Germinal center (tissue), 1 donor: ENCODE measurements at places on chromosomes 3 and 15.

DNA sequence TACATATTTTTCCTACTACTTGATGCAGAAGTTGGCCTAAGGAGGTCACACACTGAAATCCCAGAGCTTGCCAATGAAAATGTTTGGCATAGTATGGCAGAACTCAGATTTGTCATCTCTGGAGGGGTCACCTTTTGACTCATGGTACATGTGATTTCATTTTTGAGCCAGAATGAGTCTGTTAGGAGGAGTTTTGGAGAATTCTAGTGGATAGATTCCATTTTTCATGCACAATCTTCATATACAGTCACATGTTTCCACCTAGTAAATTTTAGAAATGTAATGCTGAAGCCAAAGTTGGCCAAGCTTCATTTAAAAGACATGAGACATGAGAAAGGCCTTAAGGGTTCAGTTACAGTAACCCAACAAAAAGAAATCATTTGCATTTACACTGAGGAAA lies 97.8 kb upstream of the IGSF10 start:
- no peak for DNase-seq

DNA sequence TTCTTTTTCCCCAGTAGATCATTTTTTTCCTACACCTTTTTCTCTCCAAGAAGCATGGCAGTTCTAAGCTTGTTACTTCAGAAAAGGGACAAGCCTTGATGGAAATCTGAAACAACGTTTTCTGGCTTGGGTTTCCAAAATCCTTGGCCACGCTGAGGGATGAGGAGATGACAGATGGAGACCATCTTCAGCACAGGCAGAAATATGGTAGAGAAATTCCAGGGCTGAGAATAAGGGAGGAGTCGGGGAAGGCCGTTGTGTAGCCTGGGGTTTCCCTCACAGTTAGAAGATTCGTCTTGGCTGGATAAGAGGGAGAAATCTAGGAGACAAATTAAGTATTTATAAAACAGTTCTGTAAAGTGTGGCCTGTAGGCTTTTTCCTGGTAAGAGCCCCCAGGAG lies 33.9 kb upstream of the STT3B start:
- DNase-seq = no peak

- DNase-seq = no peak
These were observed 82.6 kb upstream of the MYZAP start for GRCh38 chr15:57509126-57509525.

DNA sequence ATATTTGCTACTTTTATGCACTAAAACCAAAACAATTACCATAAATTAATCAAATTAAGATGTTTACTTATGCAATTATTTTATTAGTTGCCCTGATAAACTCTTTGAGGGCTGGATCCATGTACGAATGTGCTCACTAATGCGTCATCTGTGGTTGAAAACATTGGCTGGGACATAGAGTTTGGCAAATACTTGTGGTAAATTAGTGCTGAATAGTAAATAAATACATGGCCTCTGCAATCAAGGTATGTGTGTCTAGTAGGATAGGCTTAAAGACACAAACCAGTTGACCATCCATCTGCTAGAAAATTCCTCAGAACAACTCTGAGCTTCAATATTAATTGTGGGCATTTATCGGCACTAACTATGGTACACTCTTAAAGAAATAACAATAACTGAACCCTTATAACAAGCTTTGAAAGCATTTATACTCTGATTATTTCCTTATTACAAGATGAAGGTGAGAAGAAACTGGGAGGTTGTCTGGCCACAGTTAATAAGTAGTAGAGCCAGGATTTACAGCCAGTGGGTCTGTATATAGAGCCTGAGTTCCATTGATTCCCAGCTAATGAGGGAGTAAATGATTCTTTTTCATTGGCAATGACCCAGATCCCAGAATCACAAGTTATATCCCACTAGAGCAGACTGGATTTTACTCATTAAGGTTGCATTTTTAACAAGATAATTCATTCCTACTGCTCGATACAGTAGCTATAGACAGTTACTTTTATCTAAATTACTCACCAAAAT lies 169.5 kb upstream of the CNTN6 start:
- no peak for DNase-seq

DNA sequence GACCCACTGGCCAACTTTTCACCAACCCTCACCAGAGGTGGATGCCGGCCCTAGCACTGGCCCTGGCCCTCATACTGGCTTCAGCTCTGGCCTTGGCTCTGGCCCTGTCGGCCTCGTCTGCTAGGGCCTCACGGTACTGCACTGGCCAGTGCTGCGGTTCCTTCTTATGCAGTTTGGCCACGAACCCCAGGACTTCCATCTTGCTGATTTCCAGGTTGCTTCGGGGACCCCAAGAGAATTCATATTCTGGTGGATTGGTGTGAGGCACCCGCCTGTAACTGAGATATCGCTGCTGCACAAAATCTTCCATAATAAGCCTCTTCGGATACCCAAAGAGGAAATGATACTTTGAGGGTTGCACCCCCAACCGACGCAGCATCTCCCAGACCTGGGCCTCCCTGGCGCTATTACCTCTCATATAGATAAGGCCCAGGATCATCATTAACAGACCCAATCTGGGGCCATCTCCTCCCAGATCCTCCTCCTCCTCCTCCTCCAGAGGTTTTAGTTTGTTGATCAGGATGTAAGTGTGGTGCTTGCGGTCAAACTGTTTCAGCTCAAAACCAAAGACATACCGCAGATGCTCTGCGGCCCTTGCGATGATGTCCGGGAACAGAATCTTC lies 883 bp downstream of the MAGEF1 start:
- DNase-seq = peak; percentile 77

- no peak for DNase-seq
These were observed 27.9 kb upstream of the PDE8A start for GRCh38 chr15:84953726-84954125.

DNA sequence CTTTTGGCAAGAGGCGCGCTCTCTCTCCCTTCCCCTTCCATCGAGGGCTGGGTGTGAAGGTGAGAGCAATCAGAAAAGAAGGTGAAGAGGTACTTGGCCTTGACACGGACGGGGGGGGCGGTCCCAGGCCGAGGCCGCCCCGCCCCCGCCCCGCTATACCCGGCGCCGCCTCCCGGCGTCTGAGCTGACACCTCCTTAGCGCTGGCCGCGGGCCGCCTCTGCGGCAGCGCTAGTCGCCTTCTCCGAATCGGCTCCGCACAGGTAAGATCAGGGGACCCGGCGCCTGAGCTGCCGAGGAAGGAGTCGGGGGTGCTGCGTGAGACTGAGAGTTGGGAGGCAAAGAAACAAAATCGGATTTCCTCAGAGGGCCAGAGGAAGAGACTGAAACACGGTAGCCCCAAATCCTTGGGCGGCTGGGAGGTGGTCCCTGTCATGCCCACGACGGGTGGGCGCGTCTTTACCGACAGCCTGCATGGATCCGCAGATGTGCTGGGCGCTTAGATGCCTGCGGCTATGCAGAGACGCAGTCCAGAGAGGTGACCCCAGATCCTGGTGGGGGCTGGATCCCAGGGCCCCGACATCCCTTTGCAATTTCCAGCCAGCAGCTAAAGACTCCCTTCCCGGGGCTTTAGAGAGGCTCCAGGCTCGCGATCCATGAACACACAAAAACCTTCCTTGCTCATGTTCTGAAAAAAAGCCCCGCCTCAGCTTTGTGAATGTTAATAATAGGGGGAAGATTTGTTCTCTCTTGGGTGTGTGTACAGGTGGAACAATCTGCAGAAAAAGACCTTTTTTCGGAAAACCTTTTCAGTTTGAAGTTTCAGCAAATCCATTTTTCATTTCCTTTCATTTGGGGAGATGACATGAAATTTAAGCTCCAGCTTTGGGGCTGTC lies at the start of gene ENTPD3:
ENTPD3 (plus strand) TSS at position 184 of the 894 bp plus-strand sequence. CDS start 874 bp downstream, outside the sequence.
- DNase-seq = peak; percentile 18

GRCh38 chr3:133474817-133475216 lies 75.0 kb downstream of the BFSP2 start:
- DNase-seq = no peak

DNA sequence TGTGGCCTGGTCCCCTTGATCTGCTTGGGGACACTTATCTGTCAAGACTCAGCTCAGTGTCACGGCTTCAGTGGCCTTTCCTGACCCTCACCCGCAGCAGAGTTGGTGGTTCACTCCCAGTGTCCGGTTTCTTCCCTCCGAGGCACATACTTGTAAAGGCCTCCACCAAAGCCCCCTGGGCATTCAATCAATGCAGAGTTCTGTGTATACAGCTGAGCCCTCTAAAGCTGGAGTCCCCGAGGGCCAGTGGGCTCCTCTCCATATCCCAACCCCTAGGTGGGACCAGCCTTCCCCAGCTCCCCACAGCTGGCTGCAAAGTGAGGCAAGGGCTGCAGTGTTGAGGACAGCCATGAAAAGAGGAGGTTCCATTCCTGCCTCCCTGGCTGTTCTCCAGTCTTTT lies 70.9 kb upstream of the RGMA start:
- DNase-seq = no peak

GRCh38 chr15:96851613-96852012 lies 521.1 kb downstream of the NR2F2 start:
- no peak for DNase-seq

GRCh38 chr15:72141171-72142084 lies 23.2 kb downstream of the SENP8 start:
- DNase-seq = peak; percentile 60

DNA sequence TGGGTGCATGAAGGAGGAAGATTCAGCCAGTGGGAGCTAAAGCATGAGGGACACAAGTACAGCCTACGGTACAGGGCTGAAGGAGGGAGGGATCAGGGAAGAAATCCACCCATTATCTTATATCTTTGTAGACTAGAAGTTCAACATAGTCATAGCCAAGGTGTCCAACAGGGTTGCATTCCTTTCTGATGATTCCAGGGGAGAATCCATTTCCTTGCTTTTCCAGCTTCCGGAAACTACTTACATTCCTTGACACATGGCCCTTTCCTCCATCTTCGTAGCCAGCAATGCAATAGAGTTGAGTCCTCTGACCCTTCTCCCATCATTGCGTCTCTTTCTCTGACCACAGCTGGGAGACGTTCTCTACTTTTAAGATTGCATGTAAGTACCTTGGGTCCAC lies 471.0 kb upstream of the SEMA6D start:
- DNase-seq = no peak

DNA sequence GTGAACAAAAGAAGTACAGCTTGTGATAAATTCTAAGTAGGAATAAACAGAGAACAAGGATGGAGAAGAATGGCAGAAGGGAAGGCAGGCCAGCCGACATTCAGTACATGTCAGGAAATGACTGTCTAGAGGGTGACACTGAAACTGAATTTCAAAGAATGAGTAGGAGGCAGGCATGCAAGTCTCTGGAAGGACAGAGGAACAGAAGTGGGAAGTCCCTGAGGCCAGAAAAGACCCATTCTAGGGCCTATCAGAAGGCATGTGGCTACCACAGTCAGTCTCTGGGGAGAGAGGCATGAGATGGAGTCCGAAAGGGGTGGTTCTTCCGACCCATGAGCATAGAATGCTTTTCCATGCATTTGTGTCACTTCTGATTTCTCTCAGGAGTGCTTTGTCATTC lies 243.5 kb upstream of the UBE2E2 start:
- no peak for DNase-seq

GRCh38 chr15:39931615-39932014 lies 2.3 kb upstream of the EIF2AK4 start:
- DNase-seq = no peak

DNA sequence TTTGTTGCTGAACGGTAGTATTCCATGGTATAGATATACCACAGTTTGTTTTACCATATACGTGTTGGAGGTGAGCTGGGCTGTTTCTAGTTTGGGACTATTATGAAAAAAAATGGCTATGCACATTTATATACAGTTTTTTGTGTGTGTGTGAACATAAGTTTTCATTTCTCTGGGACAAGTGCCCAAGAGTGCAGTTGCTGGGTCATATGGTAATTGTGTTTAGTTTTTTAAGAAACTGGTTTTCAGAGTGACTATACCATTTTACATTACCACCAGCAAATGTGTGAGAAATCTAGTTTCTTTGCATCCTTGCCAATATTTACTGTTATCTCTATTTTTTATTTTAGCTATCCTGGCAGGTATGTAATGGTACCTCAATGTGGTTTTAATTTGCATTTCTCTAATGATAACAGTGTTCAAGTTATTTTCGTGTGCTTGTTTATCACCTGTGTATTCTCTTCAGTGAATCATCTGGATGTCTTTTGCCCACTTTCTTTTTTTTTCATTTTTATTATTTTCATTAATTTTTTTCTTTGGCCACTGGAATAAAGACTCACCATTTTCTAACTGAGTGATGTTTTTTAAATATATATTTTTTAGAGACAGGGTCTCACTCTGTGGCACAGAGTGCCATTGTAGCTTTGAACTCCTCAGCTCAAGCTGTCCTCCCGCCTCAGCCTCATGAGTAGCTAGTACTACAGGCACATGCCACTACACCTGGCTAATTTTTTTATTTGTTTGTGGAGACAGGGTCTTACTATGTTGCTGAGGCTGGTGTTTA lies 75.3 kb downstream of the ZNF609 start:
- DNase-seq = peak; percentile 11

GRCh38 chr3:197956626-197956988 lies 3.4 kb upstream of the LMLN start:
- DNase-seq = no peak

GRCh38 chr15:99954361-99955180 lies 221.3 kb upstream of the LYSMD4 start:
- no peak for DNase-seq

- DNase-seq = peak; percentile 4
These were observed 85.5 kb downstream of the DMXL2 start for GRCh38 chr15:51536965-51537574.

DNA sequence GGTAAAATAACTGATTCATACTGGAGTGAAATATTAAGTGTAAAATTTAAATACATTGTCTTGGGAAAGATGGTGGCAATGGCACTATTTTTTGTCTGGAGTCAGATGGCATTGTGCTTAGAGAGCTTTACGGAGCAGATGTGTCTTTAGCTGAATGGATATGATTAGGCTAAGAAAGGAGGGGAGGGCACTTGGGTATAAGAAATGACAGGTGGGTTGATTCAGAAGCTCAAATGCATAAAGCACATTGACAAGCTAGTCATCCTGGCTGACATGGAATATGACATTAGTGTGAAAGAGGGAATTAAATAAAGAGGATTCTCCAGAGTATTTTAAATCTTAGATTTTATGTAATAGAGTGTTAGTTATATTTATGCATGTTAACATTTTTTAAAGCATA lies 570.1 kb upstream of the CBLB start:
- no peak for DNase-seq

- no peak for DNase-seq
These were observed 341.7 kb upstream of the KCNH8 start for GRCh38 chr3:18806633-18807032.

GRCh38 chr15:58460116-58460790 lies 28.5 kb downstream of the LIPC start:
- DNase-seq = no peak

DNA sequence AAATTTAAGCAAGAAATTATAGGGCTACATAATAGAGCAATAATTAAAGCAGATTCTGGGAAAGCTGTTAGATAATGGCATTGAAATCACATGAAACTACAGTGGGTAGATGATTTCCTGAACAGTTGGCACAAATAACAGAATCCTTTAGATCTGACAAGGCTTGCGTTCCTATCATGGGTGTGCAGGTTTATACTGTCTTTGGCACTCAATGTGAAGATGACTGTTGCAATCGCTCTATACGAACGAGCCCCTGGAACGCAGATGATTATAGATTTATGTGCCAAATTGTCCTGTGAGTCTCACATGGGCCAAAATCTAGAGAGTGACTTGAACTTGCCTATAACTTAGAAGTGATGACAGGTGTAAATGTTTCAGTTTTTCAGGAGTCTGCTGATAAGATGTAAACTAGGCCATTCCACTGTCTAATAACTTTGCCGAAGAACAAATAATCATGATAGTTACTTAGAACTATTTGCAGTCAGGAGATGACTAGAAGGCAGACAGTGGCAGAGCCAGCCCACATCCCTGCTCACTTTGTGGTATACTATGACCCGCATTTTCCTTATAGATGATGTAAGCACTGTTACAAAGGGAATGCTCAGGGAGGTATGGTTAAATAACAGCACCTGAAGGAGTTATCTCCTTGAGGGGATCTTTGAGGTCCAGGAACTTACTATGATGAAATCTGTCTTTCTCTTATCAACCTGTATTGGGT lies 30.5 kb upstream of the TRPC1 start:
- no peak for DNase-seq
